ENCODE measurements at places on chromosomes 7 and 10.

GRCh38 chr10:44030738-44031137 lies 354.2 kb downstream of the CXCL12 start:
- DNase-seq, result no peak

GRCh38 chr10:30169342-30169741 lies 110.0 kb upstream of the JCAD start:
- no peak for DNase-seq

- DNase-seq, result no peak
Measured at GRCh38 chr7:151688236-151688780, 168.6 kb upstream of the RHEB start.

DNA sequence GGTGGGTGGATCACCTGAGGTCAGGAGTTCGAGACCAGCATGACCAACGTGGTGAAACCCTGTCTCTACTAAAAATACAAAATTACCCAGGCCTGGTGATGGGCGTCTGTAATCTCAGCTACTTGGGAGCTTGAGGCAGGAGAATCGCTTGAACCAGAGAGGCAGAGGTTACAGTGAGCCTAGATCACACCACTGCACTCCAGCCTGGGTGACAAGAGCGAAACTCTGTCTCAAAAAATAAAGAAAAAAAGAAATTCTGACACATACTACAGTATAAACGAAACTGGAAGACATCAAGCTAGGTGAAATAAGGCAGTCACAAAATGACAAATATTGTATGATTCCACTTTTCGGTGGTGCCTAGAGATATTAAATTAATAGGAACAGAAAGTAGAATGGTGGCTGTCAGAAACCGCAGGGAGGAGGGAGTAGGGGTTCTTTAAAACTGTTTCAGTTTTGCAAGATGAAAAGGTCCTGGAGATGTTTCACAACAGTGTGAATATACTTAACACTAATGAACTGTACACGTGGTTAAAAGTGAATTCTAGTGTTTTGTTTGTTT lies 23.2 kb downstream of the PILRA start:
- DNase-seq, result no peak
